ENCODE measurements at places on chromosomes 4 and X.

GRCh38 chr4:124420166-124420695 lies 292.3 kb downstream of the ANKRD50 start:
- no peaks in the 10 kb centered on the region for H3K4me1 ChIP-seq
- no peaks in the 10 kb centered on the region for H3K27me3 ChIP-seq
- DNase-seq, result no peak

- H3K27ac ChIP-seq, result peak overlapping the region; percentile 74
- no peaks in the 10 kb centered on the region for H3K36me3 ChIP-seq
- peak; percentile 49 for DNase-seq
- H3K4me3 ChIP-seq, result peak overlapping the region; percentile 22
- H3K4me1 ChIP-seq, result no peaks in the 10 kb centered on the region
Observed at GRCh38 chrX:45769761-45770582, 569.3 kb upstream of the DIPK2B start.

GRCh38 chr4:74618659-74619058 lies 173.7 kb downstream of the AREG start:
- no peaks in the 10 kb centered on the region for H3K36me3 ChIP-seq
- no peak overlapping the region for H3K27ac ChIP-seq
- H3K4me3 ChIP-seq, result no peak overlapping the region

GRCh38 chrX:150805736-150806135 lies 92.7 kb downstream of the CD99L2 start:
- H3K27ac ChIP-seq, result no peak overlapping the region
- no peaks in the 10 kb centered on the region for H3K4me1 ChIP-seq
- no peak overlapping the region for H3K4me3 ChIP-seq

All from pancreas (tissue), 10 donors.